ENCODE measurements at places on chromosomes 5 and 9. TPM values are rescaled to one million over a fixed set of nuclear protein-coding genes. Genes with fewer than 3 reads are reported as not detected.

Gene OR13C5
- not detected for total RNA-seq

Gene FBXL7
- total RNA-seq: 0.06 TPM

Gene AQP3
- 130 TPM for total RNA-seq

DNA sequence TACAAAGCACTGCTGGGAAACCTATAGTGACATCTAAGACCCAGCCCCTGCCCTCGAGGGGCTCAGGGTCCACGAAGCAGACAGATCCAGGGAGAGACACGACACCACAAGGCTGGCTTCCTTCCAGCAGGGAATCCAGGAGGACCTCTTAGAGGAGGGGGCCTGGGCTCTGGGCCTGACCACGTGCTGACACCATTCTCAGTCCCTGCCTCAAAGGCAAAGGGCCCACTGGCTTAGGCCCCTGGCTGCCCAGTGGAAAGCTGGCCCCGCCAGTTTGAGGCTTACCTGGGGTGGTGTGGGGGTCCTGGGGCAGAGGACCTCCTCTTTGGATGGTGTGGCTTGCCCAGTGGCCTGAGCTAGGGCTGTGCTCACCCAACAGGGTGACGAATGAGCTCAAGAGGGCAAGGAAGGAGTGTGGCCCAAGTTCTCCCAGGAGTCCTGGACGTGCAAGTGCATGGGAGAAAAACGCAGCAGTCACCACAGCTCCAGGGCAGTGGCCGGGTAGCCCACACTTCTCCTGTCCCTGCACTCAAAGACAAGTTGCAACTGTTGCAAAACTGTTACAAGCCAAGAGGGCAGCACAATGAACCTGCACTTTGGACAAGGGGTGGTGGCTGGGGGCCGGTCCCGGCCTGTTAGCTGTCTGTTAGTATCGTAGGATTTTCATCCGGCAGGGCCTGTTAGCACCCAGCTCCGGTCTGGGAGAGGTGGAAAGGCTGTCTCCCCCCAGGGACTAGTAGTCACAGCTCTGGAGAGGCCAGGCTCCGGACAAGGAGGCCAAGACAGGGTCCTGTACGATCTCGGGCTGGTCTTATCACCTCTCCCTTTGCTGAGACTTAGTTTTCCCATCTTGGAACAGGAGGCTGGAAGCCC is 1.5 kb upstream of the SARDH start:
- DNase-seq: no peak

GRCh38 chr9:92740446-92740961 is 24.1 kb downstream of the BICD2 start:
- DNase-seq: no peak

DNA sequence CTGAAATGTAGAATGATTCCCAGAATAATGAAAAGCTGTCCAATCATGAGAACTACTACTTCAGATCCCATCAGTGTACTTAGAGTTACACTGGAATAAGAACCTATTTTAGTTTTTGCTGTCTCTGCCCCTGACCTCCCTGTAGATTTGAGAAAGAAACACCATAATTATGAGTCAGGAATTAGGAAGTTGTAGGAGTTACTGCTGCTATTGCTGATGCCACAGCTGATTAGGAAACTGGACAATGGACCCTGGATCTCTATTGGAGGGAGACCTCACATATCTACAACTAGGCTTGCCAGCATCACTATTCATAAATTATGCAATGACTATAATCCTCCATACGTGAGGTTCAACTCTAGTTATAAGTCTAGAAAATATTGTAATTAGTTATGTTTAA is 48.8 kb upstream of the EDIL3 start:
- DNase-seq: no peak

DNA sequence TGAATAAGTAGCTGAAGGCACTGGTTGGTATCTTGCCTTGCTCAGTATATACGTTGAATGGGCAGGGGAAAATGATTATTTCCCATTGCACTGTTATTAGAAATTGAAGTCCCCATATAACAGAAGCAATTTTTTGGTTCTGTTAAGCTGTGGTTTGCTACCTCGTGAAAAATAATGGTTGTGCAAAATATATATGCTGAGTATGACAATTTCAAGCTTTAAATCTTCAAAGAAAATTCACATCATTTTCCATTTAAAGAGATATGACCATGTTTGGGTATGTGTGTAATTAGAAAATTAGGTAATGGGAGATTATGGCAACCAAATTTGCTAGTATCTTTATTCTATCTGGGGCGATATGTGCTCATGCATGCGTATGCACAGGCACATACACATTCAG is 139.8 kb downstream of the DMAC1 start:
- DNase-seq: no peak

GRCh38 chr5:178273665-178274541 is 41.3 kb upstream of the PHYKPL start:
- no peak for DNase-seq

DNA sequence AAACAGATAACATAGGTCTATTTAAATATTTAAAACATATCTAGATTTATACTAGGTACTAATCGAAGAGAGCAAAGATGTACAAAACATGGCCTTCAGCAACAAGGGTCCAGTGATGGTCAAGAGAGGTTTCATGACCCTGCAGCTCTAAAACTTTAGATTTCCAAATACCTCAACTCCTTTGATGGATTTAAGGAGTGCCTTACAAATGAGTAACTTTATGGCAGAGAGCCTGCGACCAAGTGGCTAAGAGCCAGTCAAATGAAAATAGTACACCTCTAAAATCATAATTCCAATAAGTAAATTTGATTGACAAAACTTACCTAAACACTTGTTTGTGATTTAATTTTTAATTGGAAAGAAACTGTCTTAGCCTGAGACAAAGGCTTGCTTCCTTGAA is 4.7 kb upstream of the SH3RF2 start:
- DNase-seq: no peak

- no peak for DNase-seq
Measured at GRCh38 chr5:389197-389821, 53.7 kb upstream of the EXOC3 start.

Measured in T-cell (primary cell).